ENCODE measurements at places on chromosomes 12 and 14.

DNA sequence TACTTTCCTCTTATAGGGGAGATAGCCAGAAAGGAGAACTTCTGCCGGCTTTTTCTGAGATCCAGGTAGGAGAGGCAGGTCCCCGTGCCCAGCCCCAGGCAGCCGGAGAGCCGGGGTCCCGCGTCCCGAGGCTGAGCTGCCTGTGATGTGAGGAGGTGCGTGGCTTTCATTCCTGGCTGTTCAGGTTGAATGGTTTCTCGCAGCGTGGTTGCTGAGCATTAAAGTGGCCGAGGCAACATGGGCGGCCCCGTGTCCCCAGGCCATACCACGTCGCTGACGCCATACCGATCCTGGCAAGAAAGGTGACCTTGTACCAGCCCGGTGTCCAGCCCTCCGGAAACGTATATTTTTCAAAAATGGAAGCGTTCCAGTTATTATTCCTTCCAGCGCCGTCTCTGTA lies 116.7 kb upstream of the MYL2 start:
- no peak for DNase-seq

GRCh38 chr14:99604766-99605298 lies 825 bp upstream of the CCDC85C start:
- no peak for DNase-seq

DNA sequence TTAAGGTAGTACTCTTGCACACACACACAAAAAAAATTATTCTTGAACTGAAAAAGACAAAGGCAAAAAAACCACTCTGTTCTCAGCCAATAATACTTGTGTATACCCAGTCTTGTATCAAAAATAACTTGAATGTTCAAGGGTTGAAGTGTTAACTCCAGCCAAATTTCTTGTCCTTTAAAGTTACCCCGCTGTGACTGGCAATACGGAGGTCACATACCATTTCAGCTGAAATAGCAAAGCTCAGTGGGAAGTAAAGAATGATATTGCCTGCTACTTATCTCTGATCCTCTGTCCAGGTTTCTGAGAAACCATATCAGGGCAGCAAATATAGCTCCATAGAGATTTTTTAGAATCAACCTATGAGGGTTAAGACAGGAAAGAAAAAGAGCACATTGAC lies 167.4 kb downstream of the C12orf50 start:
- DNase-seq = no peak

DNA sequence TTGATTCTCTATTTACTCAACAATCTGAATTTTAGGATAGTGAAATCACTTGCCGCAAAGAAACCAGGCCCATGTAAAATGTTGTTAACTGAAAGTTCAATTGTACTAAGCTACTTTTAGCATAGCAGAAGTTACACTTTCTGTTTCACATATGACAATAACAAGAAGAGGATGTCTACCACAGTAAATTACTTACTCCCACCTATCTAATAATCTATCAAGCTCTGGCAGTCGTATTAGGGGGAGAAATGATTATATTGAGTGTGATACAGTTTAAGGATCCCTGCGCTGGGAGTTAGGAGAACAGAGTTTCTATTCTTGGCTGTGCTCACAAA lies 66.5 kb upstream of the CAND1 start:
- no peak for DNase-seq

DNA sequence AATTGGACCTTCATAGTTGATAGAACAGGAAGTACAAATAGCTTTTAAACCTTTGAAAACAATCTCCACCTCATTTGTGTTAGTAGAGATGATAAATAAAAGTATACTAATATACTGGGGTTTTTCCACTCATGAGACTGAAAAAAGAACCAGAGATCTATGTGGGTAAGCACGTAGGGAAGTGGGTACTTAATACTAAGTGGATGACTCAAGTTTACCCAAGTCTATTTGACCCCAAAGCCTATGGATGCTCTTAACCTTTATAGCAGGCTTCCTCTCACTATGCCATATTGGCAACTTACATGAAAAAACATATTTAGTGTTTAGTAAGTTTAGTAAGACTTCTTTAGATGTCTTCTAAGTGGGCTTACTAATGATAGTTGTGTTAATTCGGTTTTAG lies 49.2 kb upstream of the CHPT1 start:
- DNase-seq = no peak
